ENCODE measurements at places on chromosomes 7 and 10.
A peak's percentile ranks its signal among the peaks of the same experiment; 100 is the strongest.

GRCh38 chr7:33952824-33953223 is 47.5 kb downstream of the BMPER start:
- no peak for DNase-seq

GRCh38 chr10:34628174-34628796 is 186.8 kb downstream of the PARD3 start:
- DNase-seq, result peak; percentile 10

- no peak for DNase-seq
These were observed 161.3 kb downstream of the KLF6 start for GRCh38 chr10:3623746-3624145.

- DNase-seq, result no peak
These were observed 6.0 kb upstream of the CROT start for GRCh38 chr7:87339373-87339897.

DNA sequence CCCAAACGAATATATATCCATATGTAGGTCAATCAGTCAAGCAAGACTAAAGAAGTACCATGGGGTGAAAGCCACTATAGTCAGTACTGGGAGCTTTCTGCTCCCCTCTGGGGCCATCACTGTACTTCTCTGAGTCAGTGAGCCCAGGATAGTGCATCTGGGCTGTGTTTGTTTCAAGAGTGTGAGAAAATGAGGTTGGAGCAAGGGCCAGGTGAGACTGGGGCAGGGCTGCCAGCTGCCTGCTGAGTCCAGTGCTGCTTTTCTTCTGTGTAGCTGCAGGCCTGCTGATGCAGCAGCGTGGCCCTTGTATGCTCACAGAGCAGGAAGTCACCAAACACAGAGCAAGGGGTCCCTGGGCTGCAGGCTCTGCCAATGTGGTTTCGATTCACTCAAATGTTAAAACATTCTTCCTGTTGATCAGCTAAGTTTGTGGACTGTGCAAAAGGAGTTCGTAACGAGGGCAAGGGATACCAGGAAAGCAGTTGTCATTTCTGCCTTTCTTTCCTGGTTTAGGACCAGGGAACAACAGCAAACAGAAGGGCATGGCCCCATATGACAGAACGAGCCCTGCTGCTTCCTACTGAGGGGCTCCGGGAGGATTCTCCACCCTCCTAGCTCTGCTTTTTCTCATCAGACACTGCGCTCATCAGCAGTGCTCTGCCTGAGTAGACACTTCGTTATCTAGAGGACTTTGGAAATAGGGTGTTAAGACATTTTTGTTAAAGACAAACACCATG is 65.4 kb upstream of the TNS3 start:
- DNase-seq, result no peak

GRCh38 chr7:96734343-96734742 is 24.7 kb upstream of the SEM1 start:
- DNase-seq, result no peak

GRCh38 chr7:117323305-117323850 is 520 bp upstream of the WNT2 start:
- DNase-seq, result no peak

GRCh38 chr7:127878791-127879190 is 152.4 kb downstream of the LRRC4 start:
- DNase-seq, result no peak

DNA sequence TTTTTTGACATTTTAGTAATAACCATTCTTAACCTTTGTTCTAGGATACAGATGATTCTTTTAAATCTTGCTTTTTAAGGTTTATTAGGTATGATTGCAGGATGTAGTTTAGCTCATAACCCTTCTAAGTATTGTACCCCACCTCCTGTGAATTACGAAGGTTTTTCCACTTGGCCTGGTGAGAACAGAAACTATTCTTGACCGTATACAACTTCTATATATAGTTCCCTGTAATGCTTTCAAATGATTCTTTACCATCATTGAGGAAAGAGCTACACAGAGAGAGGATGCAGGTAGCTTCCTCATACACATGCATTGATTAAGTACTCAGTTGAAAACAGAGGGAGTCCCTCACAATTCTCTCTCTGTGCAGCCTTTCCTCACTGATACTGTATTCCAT is 86.3 kb downstream of the PALS2 start:
- DNase-seq, result no peak

DNA sequence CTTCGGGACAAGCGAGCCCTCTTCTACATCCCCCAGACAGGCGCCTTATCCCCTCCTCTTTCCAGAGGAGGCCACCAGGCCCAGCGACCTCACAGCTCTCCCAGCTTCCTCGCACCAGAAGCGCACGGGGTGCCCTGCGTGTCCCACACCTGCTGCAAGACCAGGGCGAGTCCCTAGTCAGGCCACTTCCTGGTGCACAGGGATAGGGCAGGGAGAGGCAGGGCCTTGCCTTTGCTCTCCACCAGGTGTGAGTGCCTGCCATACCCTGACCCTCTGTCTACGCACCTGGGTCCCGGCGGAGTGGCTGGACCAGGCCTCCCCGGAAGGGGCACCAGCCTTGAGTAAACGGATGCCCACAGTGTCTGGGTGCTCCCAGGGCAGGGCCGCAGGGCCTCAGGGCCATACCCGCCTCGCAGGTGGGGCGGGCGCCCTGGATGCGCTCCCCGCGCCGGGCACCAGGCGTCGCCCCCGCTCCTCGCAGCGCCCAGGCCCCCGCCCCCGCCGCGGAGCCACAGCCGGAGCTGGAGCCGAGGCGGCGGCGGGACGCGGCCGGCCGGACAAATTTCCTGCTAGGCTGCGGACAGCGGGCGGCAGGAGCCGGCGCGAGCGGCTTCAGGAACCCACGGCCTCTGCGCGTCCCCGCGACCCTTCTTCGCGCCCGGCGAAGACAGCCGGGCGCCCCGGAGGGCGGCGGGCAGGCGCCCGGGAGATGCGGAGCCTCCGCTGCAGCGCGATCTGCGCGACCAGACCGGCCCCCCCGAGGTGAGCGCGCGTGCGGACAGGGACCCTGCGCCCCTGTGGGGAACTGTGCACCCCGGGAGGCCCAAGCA is at the start of gene PTPRE:
Gene PTPRE (plus strand): TSS at position 556 of the 830 bp plus-strand sequence. CDS start 133,779 bp downstream, outside the sequence.
- no peak for DNase-seq

DNA sequence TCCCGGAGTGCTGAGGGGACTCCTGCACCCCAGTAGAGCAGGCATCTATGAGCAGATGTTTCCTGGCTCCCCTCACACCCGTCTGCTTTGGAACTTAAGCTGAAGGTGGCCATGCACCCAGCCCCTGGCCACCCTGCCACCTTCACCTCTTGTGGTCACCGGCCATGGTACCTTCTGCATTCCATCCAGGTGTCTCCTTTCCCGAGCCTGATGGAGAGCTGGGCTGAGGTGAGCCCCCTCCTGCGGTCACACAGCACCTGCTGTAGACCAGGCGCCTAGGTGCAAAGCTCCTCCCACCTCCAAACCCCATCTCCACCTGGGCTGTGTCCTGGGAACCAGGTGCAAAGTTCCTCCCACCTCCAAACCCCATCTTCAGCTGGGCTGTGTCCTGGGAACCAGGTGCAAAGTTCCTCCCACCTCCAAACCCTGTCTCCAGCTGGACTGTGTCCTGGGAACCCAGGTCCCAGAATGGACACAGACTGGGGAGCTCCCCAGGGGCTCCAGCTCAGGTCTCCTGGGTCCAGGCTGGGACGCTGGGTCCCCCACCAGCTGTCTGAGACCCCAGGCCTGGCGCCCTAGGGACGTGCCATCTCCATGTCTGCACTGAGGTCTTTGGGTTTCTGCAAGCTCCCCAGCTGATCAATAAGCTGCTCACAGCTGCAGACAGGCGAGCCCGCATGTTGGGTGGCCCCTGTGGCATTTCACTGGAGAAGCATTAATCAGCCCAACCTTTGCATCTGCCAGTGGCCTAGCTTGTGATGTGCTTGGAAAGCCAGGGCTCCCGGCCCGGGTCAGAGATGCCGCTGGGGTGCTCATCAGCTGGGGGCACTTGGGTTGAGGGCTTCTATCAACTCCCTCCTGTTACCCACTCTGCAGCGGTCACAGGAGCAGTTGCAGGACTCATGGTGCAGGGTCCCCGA is 61.2 kb upstream of the INPP5A start:
- DNase-seq, result no peak

- DNase-seq, result no peak
These were observed 99.7 kb downstream of the CSTF2T start for GRCh38 chr10:51599647-51600046.

GRCh38 chr7:12475362-12476063 is 71.8 kb upstream of the VWDE start:
- no peak for DNase-seq

- no peak for DNase-seq
These were observed 1279.1 kb upstream of the SORCS1 start for GRCh38 chr10:108443636-108444035.

DNA sequence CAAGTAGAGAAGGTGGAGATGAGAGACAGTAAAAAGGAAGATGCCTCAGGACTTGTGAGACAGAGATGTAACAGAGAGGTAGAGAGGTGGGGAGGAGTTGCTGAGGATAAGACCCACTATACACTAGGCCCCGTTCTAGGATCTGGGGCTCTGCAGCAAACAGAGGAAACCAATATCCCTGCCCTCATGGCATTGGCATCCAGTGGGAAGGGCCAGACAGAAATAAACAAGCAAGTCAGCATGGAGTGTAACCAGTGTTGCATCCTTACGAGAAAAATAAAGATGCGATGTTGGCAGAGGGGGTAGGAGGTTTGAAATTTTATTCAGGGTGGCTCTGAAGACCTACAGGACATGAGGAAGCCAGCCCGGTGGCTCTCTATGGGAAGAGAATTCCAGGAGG is 22.0 kb upstream of the EEPD1 start:
- no peak for DNase-seq

GRCh38 chr7:16357921-16358320 is 63.4 kb downstream of the CRPPA start:
- no peak for DNase-seq

- DNase-seq, result no peak
These were observed 711 bp downstream of the HIP1 start for GRCh38 chr7:75737856-75738603.

Data from NCI-H1436 (cell line).